ENCODE measurements at places on chromosomes 2 and 18.

GRCh38 chr2:26619521-26619951 lies 21.6 kb downstream of the CIB4 start:
- no peak for DNase-seq

GRCh38 chr2:212692466-212692865 lies 153.9 kb upstream of the ERBB4 start:
- no peak for DNase-seq

- DNase-seq = no peak
These were observed 279.8 kb downstream of the ZNF385B start for GRCh38 chr2:179581605-179582004.

DNA sequence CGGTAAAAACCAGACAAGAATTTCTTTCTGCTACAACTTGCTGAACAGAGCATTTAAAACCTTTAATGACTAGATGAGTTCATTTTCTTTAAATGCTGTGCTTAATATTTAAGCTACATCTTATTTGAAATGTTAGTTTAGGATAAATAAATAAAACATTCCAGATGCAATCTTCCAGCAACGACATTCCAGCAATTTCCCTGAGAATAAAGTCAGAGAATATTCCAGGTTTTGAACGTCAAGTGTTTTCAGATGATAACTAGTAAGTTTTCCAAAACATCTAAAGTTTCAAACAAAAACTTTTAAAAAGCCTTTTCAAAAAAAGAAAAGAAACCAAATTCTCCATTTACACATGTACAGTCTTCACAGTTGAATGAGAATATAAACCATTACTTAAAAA lies 104.8 kb downstream of the PPP1R1C start:
- DNase-seq = no peak

DNA sequence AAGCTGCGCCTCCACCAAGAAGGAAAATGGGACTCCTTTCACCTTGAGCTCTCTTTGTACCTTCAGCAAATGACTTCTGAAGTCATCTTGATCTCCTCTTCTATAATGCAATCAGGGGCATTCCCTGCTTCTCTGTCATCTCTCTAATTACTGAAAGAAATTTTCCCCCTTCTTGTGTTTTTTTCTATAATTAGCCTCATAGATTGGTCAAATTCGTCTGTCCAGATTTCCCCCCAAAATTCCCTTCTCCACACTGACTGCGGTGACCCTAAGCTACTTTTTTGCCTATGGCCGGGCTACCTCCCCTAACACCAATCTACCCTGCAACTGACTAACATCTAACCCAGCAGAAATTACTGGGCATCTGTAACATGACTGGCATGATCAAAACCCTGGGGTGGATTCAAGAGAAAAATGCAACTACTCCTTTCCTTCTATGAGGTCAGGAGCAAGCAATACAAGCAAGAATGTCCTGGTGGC lies 168.6 kb downstream of the BCL2 start:
- no peak for DNase-seq

- DNase-seq = no peak
These were observed 73.8 kb upstream of the B3GNT7 start for GRCh38 chr2:231321556-231322334.

GRCh38 chr2:112345030-112346027 lies 69.9 kb downstream of the ZC3H6 start:
- DNase-seq = no peak

Measured in NCI-H2029 (cell line).